ENCODE measurements at places on chromosomes 5 and 9. TPM values are rescaled to one million over a fixed set of nuclear protein-coding genes. Genes with fewer than 3 reads are reported as not detected.

- H3K4me3 ChIP-seq: no peak overlapping the region
- no peaks in the 10 kb centered on the region for H3K27me3 ChIP-seq
- no peaks in the 10 kb centered on the region for H3K36me3 ChIP-seq
- H3K27ac ChIP-seq: no peak overlapping the region
These were observed 168.8 kb downstream of the PDE4D start for GRCh38 chr5:59724482-59725391.

DNA sequence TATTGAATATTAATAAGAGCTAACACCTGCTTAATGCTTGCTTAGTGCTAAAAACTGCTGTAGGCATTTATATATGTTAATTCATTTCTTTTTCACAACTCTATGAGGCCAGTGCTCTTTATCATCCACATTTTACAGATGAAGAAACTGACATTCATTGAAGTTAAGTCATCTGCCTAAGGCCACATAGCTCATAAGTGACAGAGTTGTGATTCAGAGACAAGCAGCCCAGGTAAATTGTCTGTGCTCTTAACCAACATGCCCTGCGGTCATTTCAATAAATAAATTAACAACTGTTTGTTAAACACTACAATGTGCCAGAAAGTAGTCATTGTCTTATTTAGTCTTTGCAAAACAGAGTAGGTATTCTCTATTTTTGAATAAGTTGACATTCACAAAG is 1354.4 kb upstream of the C9orf72 start:
- no peaks in the 10 kb centered on the region for H3K4me1 ChIP-seq
- no peak overlapping the region for H3K4me3 ChIP-seq
- no peaks in the 10 kb centered on the region for H3K36me3 ChIP-seq

- H3K4me1 ChIP-seq: no peaks in the 10 kb centered on the region
- DNase-seq: no peak
- no peak overlapping the region for H3K27ac ChIP-seq
- no peaks in the 10 kb centered on the region for H3K36me3 ChIP-seq
- no peaks in the 10 kb centered on the region for H3K27me3 ChIP-seq
- H3K4me3 ChIP-seq: no peak overlapping the region
These were observed 56.7 kb downstream of the HRH2 start for GRCh38 chr5:175714479-175715085.

DNA sequence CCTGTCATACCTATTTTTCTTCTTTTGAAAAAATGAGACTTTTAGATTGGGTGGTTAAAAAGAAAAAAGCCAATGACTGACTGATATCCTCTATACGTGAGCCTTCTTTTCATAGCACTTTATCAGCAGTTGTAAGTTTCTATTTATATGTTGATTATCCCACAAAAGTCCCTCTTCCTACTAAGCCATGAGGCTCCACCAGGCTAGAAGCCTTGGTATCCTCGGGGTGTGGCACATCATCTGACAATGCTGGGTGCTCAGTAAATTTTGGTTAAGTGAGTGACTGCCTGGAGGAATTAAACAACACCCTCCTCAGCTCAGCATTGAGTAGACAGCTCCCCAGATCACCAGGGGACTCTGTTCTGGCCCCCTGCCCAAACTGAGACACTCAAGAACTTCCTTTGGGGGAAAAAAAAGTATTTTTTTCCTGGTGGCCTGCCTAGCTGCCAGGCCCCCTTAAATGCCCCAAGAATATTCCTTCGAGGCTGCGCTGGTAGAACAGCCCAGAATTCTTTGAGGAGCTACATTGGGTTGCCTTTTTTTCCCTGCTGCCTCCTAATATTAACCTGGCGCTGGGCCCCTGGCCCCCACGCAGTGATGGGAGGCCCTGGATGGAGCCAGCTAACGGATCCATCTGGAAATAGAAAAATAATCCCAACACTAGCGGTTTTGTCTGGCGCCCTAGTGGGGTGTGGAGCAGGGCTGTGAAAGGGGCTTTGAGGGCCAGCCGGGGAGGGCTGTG is 23.4 kb upstream of the COL27A1 start:
- H3K4me3 ChIP-seq: no peak overlapping the region
- H3K36me3 ChIP-seq: no peaks in the 10 kb centered on the region
- no peaks in the 10 kb centered on the region for H3K4me1 ChIP-seq
- peaks cover 49% of the 10 kb centered on the region for H3K27me3 ChIP-seq
- no peak overlapping the region for H3K27ac ChIP-seq

DNA sequence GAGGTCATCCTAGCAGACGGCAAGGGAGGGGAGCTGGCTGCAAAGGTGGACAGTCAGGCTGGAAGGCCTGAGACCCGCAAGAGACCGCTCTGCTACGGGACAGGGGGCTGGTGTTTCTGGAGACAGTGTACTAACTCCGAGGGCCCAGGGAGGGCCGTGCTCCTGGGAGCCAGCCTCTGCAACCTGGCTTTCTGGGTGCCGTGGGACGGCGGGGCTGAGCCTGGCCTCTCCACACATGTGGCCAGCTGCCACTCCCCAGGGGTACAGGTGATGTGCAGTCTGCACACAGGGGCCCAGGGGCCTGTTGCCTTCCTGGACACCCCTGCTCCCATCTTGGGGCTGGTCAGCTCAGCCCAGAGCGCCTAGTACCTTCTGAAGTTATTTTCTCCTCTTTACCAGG is 92.2 kb downstream of the MRPL36 start:
- no peak overlapping the region for H3K4me3 ChIP-seq
- no peak overlapping the region for H3K27ac ChIP-seq
- H3K36me3 ChIP-seq: no peaks in the 10 kb centered on the region
- peaks cover 12% of the 10 kb centered on the region for H3K27me3 ChIP-seq
- DNase-seq: peak; percentile 78

- no peak overlapping the region for H3K27ac ChIP-seq
- peaks cover 11% of the 10 kb centered on the region for H3K4me1 ChIP-seq
- no peaks in the 10 kb centered on the region for H3K27me3 ChIP-seq
- H3K36me3 ChIP-seq: no peaks in the 10 kb centered on the region
- no peak for DNase-seq
These were observed 12.5 kb downstream of the C5orf46 start for GRCh38 chr5:147893820-147894219.

DNA sequence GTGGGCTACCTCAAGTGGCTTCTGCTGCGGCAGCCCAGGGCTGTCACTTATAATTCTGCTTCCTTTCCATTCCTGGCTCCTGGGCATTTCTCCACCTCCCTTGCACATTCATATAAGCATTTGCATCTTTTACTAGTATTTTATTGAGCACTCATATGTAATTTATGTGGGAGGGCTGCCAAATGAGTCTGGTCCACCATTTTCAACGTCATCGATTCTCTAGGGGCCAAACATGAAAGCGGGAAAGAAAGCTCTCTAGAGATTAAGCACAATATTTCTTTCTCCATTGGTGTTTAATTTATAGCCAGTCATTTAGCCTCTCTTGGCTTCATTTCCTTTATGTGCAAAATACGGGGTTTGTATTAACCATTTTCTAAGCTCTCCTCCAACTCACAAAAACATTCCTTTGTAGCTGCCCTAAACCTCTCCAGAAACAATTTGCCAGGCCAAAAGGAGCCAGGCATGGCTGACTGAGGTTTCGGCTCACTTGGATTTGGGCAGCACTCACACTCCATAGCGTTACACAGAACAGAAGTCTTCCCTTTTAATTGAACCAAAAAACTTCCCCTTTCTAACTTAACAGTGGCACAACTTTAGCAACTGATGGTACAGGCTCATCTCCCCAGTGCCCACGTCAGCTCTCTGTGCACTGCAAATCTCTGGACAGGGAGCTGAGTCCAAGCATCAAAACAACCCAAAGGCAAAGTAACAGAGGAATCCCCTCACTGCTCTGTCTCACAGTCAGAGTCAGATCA is 183.5 kb downstream of the ROR2 start:
- H3K4me1 ChIP-seq: peaks cover 17% of the 10 kb centered on the region
- no peaks in the 10 kb centered on the region for H3K27me3 ChIP-seq
- H3K36me3 ChIP-seq: peaks cover 24% of the 10 kb centered on the region
- no peak overlapping the region for H3K27ac ChIP-seq

ANKRD55 gene
- not detected for total RNA-seq

- no peaks in the 10 kb centered on the region for H3K4me1 ChIP-seq
- no peak for DNase-seq
- H3K4me3 ChIP-seq: no peak overlapping the region
- no peak overlapping the region for H3K27ac ChIP-seq
These were observed 5.4 kb downstream of the GDA start for GRCh38 chr9:72154468-72155285.

DNA sequence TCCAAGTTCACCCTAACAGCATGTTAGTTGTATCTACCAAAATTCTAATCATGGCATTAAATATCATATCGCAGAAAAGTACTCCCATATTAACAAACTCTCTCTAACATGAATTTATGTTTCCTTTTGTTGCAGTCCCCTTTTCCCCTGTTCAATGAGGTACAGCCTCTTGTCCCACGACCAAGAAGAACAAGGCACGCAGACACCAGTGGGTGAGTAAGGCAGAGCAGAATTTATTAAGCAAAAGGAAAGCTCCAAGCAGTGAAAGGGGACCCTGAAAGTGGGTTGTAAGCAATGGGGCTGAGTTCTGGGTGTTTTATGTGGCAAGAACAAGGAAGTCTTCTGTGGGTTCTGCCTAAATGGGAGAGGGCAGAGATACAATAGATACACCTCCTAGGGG is 183.5 kb downstream of the LURAP1L start:
- DNase-seq: no peak
- peaks cover 34% of the 10 kb centered on the region for H3K4me1 ChIP-seq
- H3K27me3 ChIP-seq: no peaks in the 10 kb centered on the region

C5orf58 gene
- not detected for total RNA-seq

- no peak overlapping the region for H3K4me3 ChIP-seq
- H3K4me1 ChIP-seq: no peaks in the 10 kb centered on the region
- H3K27me3 ChIP-seq: no peaks in the 10 kb centered on the region
- no peaks in the 10 kb centered on the region for H3K36me3 ChIP-seq
These were observed 222.3 kb downstream of the DMRT2 start for GRCh38 chr9:1272488-1272887.

- H3K36me3 ChIP-seq: no peaks in the 10 kb centered on the region
- H3K27ac ChIP-seq: no peak overlapping the region
- H3K27me3 ChIP-seq: no peaks in the 10 kb centered on the region
- peak; percentile 40 for DNase-seq
These were observed 220.0 kb downstream of the TSSK1B start for GRCh38 chr5:113214606-113215323.

- DNase-seq: no peak
- peaks cover 43% of the 10 kb centered on the region for H3K27me3 ChIP-seq
- H3K4me3 ChIP-seq: no peak overlapping the region
- no peak overlapping the region for H3K27ac ChIP-seq
These were observed 41.1 kb upstream of the CAMK4 start for GRCh38 chr5:111183064-111183463.

LPAR1 gene
- total RNA-seq: 120 TPM

GRCh38 chr5:82561797-82562196 is 283.6 kb upstream of the RPS23 start:
- no peak overlapping the region for H3K4me3 ChIP-seq
- no peak overlapping the region for H3K27ac ChIP-seq
- no peaks in the 10 kb centered on the region for H3K36me3 ChIP-seq

All from osteocyte (in vitro differentiated cells).